PC-9 (cell line): ENCODE measurements at places on chromosomes 5 and 9. TPM values are rescaled to one million over a fixed set of nuclear protein-coding genes. Genes with fewer than 3 reads are reported as not detected.

The PCDHGA12 gene
- not detected in 2 replicates for total RNA-seq

DNA sequence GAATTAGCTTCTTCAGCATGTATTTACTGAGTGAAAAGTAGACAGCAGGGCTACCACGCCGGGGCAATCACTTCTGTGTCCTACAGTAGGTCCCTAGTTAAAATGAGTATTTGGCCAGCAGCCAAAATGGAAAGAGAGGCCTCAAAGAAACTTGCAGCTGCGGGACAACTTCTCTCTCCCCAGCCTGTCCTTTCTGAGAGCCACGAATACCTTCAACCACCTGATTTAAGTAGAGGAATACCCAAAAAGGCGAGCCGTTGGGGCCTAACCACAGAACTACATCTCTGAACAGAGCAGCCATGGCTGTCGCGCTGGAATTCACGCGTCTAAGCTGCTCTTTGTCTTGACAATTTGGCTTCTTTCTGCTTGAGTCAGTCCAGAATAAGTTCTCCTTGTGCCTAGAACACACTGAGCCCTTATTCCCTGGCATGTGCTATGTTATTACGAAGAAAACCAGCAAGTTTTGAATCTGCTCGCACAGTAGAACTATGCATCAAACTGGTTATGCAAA, 43.8 kb upstream of the GOLPH3 start:
- peak; percentile 35 for DNase-seq

DNA sequence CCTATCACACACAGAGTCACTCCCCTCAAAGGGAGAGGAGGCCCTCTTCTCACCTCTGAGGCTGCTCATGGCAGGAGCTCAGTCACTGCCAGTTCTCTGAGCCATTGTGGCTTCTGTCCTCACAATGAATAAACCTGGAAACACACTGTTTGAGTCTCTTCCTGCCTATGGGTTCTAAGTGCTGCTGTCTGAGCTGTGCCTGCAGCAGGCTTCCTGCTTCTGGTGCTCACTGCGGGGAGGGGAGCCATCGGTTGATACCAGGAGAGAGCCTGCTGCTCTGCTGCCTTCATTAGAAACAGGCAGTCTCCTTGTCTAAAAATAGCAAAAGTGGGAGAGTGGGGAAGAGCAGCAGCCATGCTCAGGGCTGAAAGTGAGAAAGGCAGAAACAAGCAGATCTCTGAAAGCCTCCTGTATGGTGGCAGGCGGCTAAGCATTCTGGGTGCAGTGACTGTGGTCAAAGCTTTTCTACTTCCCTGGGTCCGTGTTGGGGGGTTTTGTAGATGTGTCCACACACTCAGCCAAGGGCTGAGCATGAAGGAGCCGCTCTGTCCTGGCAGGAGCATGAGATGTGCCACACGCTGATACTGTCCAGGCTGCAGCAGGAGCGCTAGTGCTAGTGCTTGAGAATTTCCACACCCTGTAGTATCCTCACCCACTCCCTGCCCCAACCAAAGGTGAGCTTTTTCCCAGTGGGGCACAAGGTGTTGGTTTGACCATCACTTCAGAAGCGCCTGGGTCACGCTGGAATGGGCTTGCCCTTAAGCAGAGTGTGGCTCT, 34.2 kb downstream of the PRKACG start:
- DNase-seq: no peak

The PCDHB5 gene
- not detected in 2 replicates for total RNA-seq

The ARHGEF39 gene
- total RNA-seq: 13.5 and 15.6 TPM in 2 replicates

The LCN1 gene
- not detected in 2 replicates for total RNA-seq

The ST6GALNAC4 gene
- total RNA-seq: 28.3 and 44.3 TPM in 2 replicates

GRCh38 chr5:132009706-132010405, 1.6 kb downstream of the ACSL6 start:
- no peak for DNase-seq

DNA sequence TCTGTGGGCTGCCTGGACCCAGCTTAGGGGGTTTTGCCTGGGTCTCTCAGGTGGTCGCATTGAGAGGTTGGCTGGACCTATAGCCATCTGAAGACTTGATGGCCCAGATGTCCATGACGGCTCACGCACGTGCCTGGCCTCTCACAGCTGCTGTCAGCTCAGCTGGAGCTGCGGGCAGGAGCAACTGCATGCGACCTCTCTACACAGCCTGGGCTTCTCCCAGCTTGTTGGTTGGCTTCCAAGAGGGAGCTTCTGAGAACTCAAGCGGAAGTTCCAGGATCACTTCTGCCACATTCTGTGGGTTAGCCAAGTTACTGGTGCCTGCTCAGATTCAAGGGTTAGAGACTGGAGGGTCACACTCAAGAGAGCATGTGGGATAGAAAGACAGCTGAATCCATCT, 99.2 kb downstream of the DAPK1 start:
- no peak for DNase-seq

GRCh38 chr9:638152-638551, 203.3 kb upstream of the DMRT1 start:
- no peak for DNase-seq

DNA sequence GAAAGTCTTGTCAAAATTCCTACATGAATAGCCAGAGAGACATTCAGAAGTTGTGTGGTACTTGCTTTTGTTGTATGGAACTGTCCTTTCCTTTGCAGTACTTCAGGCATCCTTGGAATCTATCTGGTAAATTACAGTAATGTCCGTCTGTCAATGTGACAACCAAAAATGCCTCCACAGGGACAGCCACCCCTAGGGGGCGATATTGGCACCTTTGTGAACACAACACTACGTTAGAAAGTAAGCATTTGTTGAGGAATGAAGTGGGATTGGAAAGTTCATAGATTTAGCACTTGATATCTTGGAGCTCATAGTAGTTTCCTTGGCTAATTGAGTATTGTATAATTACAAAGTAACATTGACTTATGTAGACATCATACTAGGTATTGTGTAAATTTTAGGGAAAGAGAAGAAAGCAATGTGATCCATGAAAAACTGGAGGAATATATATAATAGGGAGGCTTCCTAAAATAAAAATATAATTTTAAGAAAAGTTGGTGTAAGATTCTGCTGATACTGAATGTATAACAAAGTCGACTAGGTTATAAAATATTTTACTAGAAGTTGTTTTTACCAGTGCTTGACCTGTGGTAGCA, 32.7 kb downstream of the TMEFF1 start:
- peak; percentile 81 for DNase-seq

GRCh38 chr5:1666812-1667588, 132.6 kb downstream of the MRPL36 start:
- no peak for DNase-seq

GRCh38 chr9:91212596-91213243, 149.0 kb downstream of the AUH start:
- no peak for DNase-seq

The C5orf46 gene
- 1.0 TPM in 1 of 2 replicates, not detected in the other for total RNA-seq

GRCh38 chr9:90659650-90660364, 17.2 kb upstream of the DIRAS2 start:
- peak; percentile 88 for DNase-seq

GRCh38 chr9:118473521-118473920, 769.3 kb downstream of the TLR4 start:
- DNase-seq: no peak

DNA sequence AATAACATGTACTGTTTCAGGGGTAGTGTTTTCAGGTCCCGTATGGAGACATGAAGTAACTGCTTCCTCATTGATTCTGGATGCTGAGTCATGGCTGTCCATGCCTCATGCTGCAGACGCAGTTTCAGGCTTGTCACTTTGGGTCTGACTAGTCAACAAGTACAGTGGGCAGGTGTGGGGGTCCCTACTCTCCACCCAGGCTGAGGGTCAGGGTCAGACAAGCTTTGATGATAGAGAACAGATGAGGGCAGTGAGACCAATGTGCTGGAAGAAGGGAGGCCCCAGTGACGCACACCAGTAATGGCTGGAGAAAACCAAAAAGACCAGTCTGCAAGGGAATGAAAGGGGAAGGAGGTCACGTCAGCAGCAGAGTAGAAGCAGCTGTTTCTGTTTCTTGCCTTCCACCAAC, 80.0 kb upstream of the NFIL3 start:
- DNase-seq: no peak

DNA sequence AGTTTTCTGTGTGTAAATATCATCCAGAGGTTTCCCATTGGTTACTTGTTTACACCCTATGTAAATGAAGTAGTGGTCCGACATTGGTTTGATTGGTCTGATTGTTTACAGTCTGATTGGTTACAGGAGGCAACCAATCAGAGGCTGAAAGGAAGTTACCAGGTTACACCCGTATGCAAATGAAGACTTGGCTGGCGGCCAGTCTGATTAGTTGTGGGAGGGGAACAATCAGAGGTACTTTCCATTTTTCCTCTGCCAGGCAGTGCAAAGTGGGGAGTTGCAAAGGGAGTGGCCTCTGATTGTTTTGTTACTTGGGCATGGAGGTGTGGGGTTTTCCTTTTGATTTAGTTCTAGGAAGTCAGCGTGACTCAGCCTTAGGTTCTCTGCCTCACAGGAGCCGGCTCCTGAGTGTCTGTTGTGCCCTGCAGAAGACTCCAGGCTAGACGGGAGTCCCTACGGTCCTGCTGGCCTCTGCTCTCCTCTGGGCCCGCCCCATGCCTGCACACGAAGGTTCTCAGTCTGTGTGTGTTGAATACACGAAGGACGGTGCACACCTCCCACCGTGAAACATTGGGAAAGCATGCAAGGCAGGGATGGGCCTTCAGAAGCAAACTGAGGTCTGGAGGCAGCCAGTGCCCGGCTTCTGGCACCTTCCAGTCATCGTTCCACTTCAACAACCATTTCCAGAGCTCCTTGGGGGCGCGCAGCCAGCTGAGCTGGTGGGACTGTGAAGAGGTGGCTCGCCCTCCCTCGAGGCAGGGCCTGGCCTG, 42.9 kb downstream of the OLFM1 start:
- DNase-seq: no peak

The LHX2 gene
- 0.90 and 1.4 TPM in 2 replicates for total RNA-seq

The CAMK4 gene
- not detected in 2 replicates for total RNA-seq

- no peak for DNase-seq
These were observed 37.7 kb downstream of the ARRDC3 start for GRCh38 chr5:91345461-91345860.

DNA sequence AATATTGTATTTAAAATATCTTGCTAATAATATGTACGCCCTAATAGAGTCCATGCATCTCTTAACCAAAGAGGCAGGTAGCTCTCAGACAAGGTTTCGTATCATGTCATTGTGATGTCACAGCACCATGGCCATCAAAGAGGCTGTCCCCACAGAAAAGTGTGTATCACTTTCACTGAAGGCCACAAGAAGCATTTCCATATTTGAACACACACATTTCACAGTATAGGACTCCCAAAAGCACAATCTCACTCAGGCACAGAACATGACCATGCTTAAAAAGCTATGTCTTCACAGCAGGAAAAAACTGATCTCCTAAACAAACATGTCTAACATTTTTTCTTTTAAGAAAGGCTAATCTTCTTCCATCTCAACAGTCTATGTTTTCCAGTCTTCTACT, 133.8 kb downstream of the DENND1A start:
- DNase-seq: no peak

DNA sequence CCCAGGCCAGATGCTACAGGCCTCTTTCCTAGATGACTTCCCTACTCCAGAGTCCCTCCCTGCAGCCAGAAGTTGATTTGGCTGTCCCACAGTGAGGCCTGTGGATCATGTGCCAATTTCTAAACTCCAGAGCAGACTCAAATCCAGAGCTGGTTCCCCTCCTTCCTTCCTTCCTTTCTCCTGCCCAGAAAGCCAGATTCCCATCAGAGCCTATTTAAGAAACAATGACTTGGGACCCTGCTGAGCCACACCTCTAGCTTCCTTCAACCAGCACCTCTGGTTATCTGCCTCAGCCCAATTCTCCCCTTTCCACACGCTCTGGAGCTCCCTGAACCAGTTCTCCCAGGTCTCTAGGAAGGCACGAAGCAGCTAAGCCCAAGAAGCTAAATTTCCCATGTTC, 7.2 kb downstream of the FAM219A start:
- no peak for DNase-seq

- DNase-seq: peak; percentile 76
These were observed 9.7 kb upstream of the RIOK2 start for GRCh38 chr5:97192580-97193354.

The FAM169A gene
- total RNA-seq: 2.1 and 3.9 TPM in 2 replicates

- DNase-seq: no peak
These were observed 26.3 kb downstream of the PAM start for GRCh38 chr5:102781359-102781758.

DNA sequence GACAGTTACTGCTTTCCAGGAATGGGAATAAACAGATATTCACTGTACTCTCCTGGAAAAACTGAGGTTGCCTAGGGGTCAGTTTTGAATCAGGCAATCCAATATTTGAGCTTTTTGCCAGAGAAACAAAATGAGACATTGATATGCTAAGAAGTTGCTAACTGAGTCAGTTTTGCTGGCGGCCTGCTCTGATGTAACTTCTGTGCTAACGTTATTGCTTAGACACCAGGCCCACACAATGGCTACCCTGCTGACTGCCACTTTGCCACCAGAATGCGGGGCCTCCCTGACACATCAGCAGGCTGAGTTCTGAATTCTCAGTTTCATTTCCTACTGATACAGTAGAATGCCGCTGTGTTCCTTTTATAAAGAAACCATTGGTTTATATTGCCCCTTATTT, 18.2 kb upstream of the ZNF618 start:
- DNase-seq: no peak

The BASP1 gene
- total RNA-seq: not detected in 2 replicates

DNA sequence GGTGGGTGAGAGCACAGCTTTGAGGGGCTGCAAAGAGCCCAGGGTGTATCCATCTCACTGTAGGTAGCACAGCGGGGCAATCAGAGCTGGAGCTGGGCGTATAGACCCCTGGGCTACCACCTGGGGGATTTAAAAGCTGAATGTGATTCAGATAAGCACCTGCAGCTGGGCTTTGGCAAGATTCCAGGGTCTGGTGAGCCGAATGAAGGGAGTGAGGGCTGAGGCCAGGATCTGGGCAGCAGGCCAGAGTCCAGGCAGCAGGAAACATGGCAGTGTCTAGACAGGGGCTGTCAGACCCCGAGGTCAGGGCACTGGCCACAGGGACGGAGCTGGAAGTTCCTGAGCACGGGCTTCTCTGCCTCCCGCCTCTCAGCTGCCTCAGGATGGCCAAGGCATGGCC, 8.7 kb downstream of the ASS1 start:
- DNase-seq: no peak

DNA sequence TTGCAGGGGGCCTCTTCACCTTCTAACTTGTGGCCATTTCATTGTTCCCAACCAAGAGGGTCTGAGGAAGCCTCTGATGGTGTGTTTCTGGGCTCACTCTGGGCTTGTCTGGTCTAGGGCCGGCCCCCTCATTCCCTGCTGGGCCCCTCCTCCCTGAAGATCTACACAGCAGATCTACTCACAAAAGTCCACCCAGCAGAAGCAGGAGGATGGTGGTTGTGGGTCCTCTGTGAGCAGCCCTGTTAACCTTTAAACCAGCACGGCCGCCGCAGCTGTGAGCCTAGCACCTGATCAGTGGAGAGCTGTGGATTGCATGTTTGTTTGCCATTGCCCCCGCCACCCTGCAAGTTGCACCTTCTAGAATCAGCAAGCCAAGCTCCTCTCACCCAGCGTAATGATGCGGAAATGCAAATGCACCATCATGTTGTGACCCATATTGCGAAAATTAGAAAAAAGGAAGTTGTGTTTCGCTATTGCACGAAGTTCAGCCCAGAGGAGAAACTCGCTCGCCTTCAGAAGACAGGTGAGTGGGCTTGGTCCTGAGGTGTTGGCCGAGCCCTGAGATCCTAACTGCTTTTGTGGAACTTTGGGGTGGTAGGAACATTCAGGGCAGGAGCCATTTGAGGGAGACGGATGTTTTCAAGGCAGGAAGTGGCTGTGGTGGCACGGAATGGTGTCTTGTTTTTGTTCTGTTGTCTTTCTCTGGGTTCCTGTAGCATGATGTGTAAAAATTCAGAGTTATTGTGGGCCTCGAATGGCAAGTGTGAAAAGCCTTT, 16.7 kb downstream of the FGD3 start:
- DNase-seq: no peak

The ALDH1B1 gene
- total RNA-seq: 13.1 and 18.9 TPM in 2 replicates
